ENCODE measurements at places on chromosomes 2 and 18.

- no peak for DNase-seq
Observed at GRCh38 chr2:109347626-109348025, 218.6 kb downstream of the SH3RF3 start.

- DNase-seq, result no peak
Observed at GRCh38 chr2:61943251-61943650, 37.8 kb downstream of the COMMD1 start.

DNA sequence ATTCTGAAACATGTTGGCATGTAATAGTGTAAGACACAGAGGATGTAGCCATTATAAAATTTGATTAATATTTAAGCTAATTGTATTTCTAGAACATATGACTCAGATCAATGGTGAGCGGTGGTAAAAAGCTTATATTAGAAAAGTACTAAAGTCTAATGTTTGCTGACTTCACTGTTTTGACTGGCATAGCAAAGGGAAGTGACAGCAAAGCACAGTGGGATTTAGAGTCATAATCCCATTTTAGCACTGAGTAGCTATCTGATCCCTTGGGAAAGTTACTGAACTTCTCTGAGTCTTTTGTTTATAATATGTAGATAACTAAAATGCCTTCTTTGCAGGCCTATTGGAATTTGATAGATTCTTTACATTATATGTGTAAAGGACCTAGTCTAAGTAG lies 60.4 kb downstream of the KIAA1328 start:
- DNase-seq, result no peak

DNA sequence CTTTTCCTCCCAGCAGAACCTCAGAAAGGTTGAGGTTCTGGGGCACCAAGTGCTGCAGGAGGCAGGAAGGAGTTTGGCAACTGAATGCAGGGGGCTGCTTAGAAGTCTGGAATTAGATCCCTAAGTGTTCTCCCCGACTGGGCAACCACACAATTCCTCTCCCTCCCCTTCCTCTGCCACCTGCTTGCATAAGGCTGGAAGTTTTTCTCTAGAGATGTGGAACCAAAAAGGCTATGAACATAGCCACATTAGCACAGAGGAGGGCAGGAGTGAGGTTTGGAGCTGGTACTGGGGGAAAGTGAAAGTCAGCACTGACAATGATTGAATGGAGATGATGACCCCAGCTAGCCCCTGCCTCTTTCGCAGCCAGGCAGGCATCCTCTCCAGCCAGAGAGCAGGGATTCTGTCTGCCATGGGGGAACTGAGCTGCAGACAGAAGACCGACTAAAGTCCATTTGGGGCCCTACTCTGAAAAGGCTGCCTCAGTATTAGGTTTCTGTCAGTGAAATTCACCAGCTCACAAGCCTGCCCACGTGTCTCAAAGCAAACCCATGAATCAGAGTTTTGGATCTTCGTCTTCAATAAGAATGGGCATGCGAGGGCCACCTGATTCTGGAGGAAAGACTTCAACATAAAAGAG lies 87.9 kb upstream of the ITGA6 start:
- DNase-seq, result no peak

DNA sequence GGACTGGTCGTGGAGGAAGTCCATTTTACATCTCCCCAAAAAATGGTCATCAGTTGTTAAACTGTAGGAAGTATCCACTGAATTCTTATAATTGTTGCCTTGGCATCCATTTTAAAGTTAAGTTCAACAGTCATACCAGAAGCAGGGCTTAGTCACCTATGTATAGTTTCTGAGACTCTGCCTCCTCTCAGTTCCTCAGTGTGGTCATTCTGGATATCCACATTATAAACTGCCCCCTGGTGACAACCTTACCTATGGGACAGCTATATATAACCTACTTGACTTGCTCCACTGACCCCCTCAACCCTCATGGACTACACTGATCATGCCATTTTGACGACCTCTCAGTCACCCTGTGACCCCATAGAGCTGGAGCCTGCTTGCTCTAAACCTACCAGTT lies 617.0 kb downstream of the LRP1B start:
- DNase-seq, result no peak

GRCh38 chr2:106642679-106643078 lies 155.5 kb downstream of the CD8B2 start:
- DNase-seq, result no peak

- DNase-seq, result no peak
Observed at GRCh38 chr18:41372046-41372665, 582.9 kb upstream of the PIK3C3 start.

GRCh38 chr2:131426727-131427126 lies 49.2 kb upstream of the TUBA3D start:
- DNase-seq, result no peak

GRCh38 chr18:21453511-21453901 lies 147.0 kb downstream of the ESCO1 start:
- DNase-seq, result no peak

DNA sequence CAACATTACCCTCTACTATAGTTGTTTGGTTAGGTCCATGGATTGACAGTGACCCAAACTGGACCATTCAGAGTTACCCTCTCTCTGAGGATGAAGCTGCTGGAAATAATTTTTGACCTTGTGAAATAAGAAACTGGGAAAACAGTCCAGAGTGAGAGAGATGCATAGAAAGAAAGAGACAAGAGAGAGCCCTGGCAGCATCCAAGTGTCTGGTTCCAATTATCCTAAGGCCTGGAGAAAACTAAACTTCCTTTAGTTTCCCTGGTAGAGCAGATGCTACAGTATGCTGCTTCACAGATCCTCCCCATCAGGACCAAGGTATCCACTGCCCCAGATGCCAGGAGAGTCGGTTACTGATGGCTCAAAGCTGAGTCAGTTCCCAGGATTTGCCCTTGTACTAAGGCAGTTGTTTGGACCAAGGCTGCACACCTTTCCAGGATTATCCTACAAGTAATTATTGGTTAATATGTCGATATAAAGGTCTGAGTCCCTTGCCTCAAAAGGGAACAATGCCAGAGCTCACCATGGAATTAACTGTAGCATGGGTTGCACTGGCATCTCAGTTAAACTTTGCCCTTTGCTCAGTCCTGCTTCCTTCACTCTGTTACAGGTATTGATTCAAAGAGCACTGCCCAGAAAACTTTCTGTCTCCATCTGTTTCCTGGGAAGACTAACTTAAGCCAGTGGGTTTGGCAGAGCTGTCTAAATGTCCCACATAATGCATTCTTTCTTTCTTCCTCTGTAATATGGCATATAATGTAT lies 14.6 kb upstream of the CHN1 start:
- no peak for DNase-seq

DNA sequence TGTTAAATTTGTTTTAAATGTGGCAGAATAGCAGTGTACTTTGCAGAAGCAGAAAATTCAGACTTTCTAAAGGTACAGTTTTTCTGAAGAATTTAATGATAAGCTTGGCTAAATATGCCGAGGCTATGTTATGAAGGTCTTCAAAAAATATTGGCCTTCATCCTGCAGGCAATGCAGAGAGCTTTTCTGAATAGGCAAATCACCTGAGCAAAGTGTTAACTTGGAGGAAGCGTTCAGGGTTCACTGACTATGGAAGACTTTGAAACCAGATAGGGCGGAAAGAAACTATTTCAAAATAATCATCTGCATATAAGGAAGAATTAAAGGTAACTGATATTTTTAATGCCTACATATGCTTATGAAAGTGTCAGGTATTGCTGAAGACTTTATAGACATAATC lies 133.7 kb upstream of the SETBP1 start:
- DNase-seq, result no peak

All from transverse colon (tissue), 4 donors.